Effector CD4-positive, alpha-beta T cell (primary cell): ENCODE measurements at places on chromosomes 13 and 19.

DNA sequence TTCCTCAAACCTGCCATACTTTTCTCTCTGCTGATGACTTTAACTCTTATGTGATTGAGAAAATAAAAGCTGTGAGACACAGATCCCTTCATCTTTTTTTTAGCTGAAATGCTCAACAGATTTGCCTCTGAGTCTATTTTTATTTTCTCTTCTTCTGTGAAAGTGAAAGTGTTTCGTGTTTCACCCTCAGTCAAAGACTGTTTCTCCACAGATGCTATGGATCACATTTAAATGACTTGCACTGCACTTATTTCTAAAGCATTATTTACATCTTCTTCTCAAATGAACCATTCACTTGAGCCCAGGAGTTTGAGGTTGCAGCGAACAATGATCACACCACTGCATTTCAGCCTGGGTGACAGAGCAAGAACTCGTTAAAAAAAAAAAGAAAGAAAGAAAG is 890.1 kb upstream of the PCDH20 start:
- DNase-seq, result no peak

DNA sequence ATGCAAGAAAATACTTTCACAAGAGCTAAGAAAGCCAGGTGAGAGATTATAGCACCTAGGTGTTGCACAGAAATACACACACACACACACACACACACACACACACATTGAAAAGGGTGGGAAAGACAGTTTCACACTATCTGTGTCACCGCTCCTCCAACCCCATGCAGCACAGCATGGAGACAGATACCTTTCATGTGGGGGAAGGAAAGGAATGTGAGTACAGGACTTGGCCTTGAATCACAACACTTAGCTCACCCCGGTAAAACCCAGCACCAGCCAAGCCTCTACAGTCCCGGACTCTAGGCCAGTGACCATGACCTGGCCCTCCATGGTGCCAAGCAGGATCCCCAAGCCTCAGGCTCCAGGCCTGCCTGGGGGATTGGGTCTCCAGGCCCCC is 462.0 kb upstream of the SPRY2 start:
- DNase-seq, result no peak

DNA sequence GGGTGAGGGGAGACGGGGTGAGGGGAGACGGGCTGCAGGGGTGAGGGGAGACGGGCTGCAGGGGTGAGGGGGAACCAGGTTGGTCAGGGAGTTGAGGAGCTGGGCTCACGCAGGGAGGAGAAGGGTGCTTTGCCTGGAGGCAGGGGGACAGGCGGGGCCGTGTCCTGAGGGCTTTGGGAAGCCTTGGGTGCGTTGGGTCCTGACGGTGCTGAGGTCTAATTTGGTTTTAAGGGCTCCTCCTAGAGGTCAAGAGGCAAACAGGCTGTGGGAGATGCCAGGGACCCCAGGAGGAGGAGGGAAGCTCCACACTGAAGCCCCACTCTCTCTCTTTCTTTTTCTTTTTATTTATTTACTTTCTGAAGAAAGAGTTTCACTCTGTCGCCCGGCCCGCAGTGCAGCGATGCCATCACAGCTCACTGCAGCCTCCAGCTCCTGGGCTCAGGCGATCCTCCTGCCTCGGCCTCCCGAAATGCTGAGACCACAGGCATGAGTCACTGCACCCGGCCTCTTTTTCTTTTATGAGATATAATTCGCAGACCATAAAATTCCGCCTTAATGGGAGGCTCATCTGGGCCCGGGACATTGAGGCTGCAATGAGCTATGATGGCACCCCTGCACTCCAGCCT is 9.3 kb upstream of the MISP start:
- DNase-seq, result no peak

GRCh38 chr19:48818234-48818820 is 7.5 kb upstream of the BCAT2 start:
- DNase-seq, result no peak

- DNase-seq, result no peak
These were observed 15.0 kb downstream of the ZC3H4 start for GRCh38 chr19:47098608-47099007.

GRCh38 chr19:39017026-39017425 is 15.3 kb downstream of the FBXO27 start:
- DNase-seq, result no peak

DNA sequence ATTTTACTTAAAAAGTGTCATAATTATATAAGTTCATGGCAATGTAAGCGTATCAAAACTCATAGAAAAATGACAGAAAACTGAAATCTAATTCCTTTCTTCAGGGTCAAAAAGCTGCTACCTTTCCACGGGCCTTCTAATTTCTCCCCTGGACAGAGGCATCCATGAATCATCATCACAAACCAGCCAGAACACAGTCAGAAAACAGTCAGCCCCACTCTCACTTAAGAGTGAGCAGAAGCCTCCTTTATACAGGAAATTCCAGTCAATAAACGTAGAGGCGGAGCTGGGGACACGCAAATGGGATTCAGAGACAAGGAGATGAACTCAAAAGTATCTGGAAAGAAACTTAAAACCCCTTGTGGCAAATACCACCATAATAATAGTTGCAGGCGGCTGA is 54.2 kb upstream of the ABCC4 start:
- DNase-seq, result no peak
